A549 treated with CpdA at 1 μM for 4 hours (cell line): ENCODE measurements at places on chromosomes 7 and 10. TPM values are rescaled to one million over a fixed set of nuclear protein-coding genes. Genes with fewer than 3 reads are reported as not detected.

GNG11 gene
- total RNA-seq: 32.3 to 35.6 TPM (median 33.9 TPM) in 5 replicates

MTURN gene
- 3.6 to 5.4 TPM (median 4.6 TPM) in 5 replicates for total RNA-seq

MPLKIP gene
- total RNA-seq: 33.0 to 43.3 TPM (median 39.3 TPM) in 5 replicates

MMRN2 gene
- 0.51 to 1.1 TPM (median 0.94 TPM) in 5 replicates for total RNA-seq

LAMB1 gene
- 118 to 182 TPM (median 130 TPM) in 5 replicates for total RNA-seq

CHAT gene
- total RNA-seq: not detected in 5 replicates

TET1 gene
- total RNA-seq: 0.34 to 0.75 TPM (median 0.42 TPM) in 5 replicates

HOXA3 gene
- 5.3 to 13.3 TPM (median 10.6 TPM) in 5 replicates for total RNA-seq

PRPS1L1 gene
- total RNA-seq: not detected in 5 replicates

NUTM2E gene
- 0.29 to 0.52 TPM (median 0.45 TPM) in 5 replicates for total RNA-seq

ZNF804B gene
- not detected in 5 replicates for total RNA-seq

PRXL2A gene
- 40.7 to 48.7 TPM (median 43.7 TPM) in 5 replicates for total RNA-seq

TMEM60 gene
- total RNA-seq: 22.6 to 27.1 TPM (median 25.5 TPM) in 5 replicates

FAM25C gene
- 1.2 to 4.7 TPM (median 1.8 TPM) in 3 of 5 replicates, not detected in the others for total RNA-seq

HPS1 gene
- 29.2 to 38.4 TPM (median 35.2 TPM) in 5 replicates for total RNA-seq

BMPR1A gene
- 19.1 to 27.1 TPM (median 24.6 TPM) in 5 replicates for total RNA-seq

TFPI2 gene
- 250 to 318 TPM (median 266 TPM) in 5 replicates for total RNA-seq

GIMAP7 gene
- not detected in 5 replicates for total RNA-seq

ATRNL1 gene
- total RNA-seq: 0.16 to 0.30 TPM (median 0.25 TPM) in 5 replicates

FANK1 gene
- total RNA-seq: 3.1 to 3.8 TPM (median 3.7 TPM) in 5 replicates

HSPA12A gene
- 11.9 to 14.6 TPM (median 13.5 TPM) in 5 replicates for total RNA-seq

ITPRID1 gene
- not detected in 5 replicates for total RNA-seq
